GM13977 (cell line): ENCODE measurements at places on chromosomes 1 and 21.

GRCh38 chr1:1160281-1160930 is 13.3 kb upstream of the TTLL10 start:
- no peak for DNase-seq

DNA sequence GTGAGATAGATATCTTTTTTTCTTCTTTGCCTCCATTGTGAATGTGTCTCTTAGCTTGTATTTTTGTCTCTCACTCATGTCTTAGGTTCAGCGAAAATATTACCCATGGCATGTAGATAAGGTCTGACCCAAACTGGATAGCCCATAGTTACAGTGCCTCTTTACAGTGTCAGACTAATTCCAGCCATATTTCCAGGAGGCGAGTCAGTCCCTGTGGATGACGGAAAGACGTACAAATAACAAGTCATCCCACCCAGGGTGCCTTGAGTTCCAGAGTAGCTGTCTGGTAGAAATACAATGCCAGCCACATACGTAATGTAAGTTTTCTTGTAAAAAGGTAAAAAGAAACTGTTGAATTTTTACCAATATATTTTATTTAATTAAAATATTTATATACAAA is 157.3 kb downstream of the ZNF281 start:
- DNase-seq = no peak

DNA sequence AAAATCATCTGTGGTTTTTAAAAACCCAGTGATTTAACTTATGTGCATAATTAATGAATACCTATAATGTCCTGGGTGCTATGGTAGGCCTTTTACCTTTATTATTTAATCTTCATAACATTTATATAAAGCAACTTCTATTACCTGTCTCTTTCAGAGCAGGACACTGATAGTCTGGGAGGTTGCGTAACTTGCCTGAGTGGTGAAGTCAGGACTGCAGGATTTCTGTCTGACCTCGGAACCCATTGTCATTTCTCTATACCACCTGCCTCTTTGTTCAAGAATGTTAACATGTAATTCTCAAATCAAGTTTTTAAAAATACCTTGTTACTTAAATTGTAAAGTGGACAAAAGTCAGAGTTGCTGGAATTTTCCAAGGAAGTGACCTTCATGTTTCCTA is 41.0 kb upstream of the BACH1 start:
- DNase-seq = no peak

- DNase-seq = no peak
Observed at GRCh38 chr1:24857507-24858133, 72.5 kb downstream of the RUNX3 start.

- DNase-seq = peak; percentile 12
Observed at GRCh38 chr1:66305927-66306326, 228.0 kb upstream of the SGIP1 start.

DNA sequence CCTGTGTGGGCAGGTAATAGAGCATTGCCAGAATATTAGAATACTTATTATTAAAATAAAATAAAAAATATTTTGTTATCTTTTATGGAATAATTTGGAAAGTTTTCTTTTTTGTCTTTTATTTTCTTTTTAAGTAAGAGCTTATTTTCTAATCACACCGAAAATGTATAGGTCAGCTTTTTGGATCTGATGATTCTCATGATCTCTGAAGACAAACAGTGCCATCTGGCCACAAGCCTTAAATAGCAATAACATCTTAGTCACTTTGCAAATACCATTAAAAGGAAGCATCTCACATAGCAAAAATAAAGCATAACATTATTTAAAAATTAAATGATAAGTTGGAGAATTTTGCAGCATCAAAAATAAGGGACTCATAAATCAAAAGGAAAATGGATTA is 213.8 kb downstream of the PLA2G4A start:
- no peak for DNase-seq

DNA sequence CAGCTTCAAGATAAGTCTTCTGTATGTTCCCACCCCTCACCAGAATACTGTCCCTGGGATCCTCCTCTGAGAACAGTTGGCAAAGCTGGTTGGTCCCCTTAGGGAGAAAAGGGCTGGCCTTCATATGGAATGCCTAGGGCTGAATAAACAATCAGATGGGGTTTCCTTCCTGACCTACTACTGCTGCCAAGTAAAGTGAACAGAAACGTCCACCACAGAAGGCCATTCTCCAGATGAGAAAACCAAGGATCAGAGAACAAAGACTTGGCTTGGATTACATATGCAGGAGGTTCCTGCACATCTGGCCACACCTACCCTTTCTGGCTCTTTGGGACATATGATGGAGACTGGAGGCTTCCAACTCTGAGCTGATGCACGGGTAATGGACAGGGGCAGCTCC is 194.5 kb downstream of the HIVEP3 start:
- no peak for DNase-seq

DNA sequence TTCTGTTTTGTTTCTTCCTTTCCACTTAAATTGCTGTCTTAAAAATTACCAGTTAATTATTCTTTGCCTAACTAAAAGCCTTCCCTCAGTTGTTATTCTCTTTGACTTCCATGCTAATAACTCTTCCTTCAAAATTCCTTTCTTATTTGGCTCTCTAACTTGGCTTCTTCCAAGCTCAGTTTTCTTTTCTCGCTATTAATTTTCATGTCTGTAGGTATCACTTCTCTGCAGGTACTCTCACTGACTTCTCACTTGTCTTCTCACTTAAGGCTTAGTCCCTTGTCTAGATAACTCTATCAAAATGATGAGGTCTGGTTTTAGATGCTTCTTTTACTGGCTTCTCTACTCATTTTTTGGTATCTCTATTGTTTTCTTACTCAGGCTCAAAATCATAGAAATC is 10.1 kb downstream of the CDC7 start:
- no peak for DNase-seq

GRCh38 chr1:192878249-192878648 is 69.4 kb downstream of the RGS2 start:
- no peak for DNase-seq

DNA sequence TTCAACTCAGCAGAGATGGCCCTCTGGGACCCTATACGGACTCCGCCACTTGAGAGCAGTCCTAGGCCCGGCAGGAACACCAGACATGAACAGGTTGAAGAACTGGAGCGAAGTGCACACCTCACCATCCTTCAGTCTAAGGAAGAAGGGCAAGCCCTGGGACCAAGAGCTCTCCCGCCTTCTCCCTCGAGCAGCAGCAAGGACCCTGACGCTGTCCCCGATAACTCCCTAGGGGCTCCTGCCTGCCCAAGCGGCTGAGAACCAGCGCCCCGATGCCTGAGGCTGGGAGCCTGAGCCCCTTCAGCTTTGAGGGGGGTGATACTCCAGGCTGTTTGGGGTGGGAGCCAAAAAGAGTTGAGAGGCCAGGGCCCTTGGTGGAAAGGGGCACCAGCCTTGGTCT is 10.2 kb downstream of the TMEM81 start:
- DNase-seq = no peak

DNA sequence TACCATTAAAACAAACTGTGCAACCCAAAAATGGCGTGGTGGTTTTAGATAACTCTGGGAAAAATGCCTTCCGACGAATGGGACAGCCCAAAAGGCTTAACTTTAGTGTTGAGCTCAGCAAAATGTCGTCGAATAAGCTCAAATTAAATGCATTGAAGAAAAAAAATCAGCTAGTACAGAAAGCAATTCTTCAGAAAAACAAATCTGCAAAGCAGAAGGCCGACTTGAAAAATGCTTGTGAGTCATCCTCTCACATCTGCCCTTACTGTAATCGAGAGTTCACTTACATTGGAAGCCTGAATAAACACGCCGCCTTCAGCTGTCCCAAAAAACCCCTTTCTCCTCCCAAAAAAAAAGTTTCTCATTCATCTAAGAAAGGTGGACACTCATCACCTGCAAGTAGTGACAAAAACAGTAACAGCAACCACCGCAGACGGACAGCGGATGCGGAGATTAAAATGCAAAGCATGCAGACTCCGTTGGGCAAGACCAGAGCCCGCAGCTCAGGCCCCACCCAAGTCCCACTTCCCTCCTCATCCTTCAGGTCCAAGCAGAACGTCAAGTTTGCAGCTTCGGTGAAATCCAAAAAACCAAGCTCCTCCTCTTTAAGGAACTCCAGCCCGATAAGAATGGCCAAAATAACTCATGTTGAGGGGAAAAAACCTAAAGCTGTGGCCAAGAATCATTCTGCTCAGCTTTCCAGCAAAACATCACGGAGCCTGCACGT is 82.1 kb downstream of the PRDM2 start:
- no peak for DNase-seq

DNA sequence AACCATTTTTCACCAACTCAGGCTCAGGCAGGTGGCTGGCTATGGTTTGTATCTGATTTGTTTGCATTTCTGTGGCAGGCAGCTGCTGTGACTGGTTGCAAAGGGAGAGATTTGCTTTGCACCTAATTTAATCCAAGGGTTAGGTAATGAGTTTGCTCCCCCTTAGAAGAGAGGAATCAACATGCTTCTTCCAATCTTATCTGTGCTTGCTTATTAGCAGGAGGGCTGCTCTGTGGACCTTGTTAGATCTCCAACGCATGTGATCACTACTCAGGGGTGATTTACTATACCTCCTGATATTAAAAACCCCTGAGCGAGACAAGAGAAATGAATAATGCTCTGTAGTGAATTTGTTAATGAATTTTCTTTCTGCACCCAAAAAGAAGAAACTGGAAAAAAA is 20.5 kb downstream of the OLFML3 start:
- DNase-seq = no peak

- DNase-seq = peak; percentile 36
Observed at GRCh38 chr1:100530880-100531487, 7.0 kb upstream of the GPR88 start.

DNA sequence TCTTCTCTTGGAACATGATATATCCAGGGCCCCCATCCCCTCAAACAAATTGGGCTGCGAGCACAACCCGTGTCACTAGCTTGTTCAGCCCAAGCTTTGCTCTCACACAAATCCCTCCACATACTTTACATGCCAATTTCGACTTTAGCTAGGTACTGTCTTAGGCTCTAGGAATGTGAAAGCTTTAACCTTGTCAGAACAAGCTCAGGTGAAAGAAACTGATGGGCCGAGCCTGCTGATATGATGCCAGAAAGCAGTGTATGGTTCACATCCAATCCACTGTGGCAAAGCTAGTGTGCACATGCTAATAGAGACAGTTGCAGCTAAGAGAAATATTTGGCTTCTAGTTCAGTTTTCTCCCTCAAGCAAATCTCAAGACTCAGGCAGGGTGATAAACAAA is 79.5 kb downstream of the TNFSF18 start:
- DNase-seq = no peak

DNA sequence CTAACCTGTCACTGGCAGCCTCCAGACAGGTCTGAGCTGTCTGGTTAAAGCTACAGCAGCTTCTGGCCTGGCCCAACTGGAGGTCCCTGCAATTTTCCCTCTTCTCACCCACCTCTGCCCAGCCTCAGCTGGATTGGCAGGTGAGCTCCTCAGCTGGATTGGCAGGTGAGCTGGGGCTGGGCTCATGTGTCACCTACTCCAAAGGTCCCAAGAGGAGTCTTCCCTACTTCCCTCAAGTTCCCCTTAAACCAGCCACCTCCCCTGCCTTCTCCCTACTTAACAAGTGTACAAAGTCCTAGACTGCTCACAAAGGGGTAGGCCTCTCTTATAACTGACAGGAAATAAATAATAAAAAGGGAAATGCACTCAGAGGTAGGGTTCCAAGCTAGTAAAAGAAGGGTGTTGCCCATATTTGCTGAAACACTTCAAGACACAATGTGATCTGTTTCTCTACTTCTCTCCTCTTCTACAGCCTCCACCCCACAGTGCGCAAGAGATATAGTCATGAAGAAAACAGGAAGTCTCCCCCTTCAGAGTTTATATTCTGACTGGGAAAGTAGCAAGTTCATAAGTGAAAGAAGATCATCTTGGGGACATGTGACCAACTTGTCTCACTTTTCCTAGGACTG is at the start of gene GPA33:
GPA33 (minus strand) TSS at position 64 of the 629 bp plus-strand sequence. CDS start 90 bp downstream, outside the sequence.
- DNase-seq = peak; percentile 33

- DNase-seq = no peak
Observed at GRCh38 chr1:81583878-81584277, 216.9 kb upstream of the ADGRL2 start.

- DNase-seq = no peak
Observed at GRCh38 chr1:156600733-156601121, 552 bp downstream of the GPATCH4 start.

- DNase-seq = no peak
Observed at GRCh38 chr1:16207318-16208269, 4.9 kb downstream of the ARHGEF19 start.

GRCh38 chr1:226287587-226287986 is 21.4 kb downstream of the LIN9 start:
- DNase-seq = no peak

GRCh38 chr1:238552271-238552670 is 661.5 kb upstream of the ZP4 start:
- no peak for DNase-seq

- no peak for DNase-seq
Observed at GRCh38 chr1:214678386-214678785, 75.4 kb downstream of the CENPF start.

GRCh38 chr1:94648225-94649007 is 106.9 kb upstream of the F3 start:
- DNase-seq = no peak

GRCh38 chr1:241894016-241894415 is 46.0 kb downstream of the EXO1 start:
- DNase-seq = no peak

DNA sequence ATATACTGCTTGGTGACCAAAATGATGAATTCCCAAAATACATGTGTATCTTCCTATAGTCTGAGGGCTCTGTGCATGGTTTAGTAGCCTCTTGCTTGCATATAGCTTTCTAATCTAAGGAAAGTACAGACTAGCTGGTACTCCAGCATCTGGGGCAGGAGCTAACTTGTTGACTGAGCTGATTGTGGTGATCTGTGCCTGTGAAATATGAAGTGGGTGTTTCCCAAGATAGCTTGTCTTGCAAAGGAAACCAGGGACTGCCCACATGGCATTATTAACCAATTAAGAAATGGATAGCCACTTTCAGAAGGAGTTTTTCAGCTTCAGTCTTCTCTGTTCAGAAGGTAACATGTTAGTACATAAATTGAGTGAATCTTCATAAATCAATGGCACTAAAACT is 219.8 kb downstream of the NEGR1 start:
- DNase-seq = no peak

DNA sequence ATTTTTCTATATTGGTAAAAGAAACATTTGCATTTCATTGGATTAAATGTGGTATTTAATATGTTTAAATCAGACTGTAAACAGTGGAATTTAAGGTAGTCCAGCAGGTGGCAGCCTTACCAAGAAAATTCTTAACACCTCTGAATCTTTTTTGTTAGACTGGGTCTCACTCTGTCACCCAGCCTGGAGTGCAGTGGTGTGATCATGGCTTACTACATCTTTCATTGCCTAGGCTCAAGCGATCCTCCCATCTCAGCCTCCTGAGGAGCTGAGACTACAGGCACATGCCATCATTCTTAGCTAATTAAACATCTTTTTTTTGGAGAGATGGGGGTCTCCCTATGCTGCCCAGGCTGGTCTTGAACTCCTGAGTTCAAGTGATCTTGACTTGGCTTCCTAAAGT is 98.8 kb downstream of the RABGAP1L start:
- DNase-seq = peak; percentile 25
